Spinal cord (tissue), 10 donors: ENCODE measurements at places on chromosomes 6 and 20. TPM values are rescaled to one million over a fixed set of nuclear protein-coding genes. Genes with fewer than 3 reads are reported as not detected.

GRCh38 chr6:30006170-30007131 is 54.6 kb upstream of the POLR1H start:
- H3K4me3 ChIP-seq, result peak overlapping the region; percentile 26
- H3K27ac ChIP-seq, result no peak overlapping the region
- H3K27me3 ChIP-seq, result peaks cover 38% of the 10 kb centered on the region
- peaks cover 19% of the 10 kb centered on the region for H3K4me1 ChIP-seq

GRCh38 chr20:54103762-54104600 is 33.6 kb upstream of the BCAS1 start:
- H3K27me3 ChIP-seq, result no peaks in the 10 kb centered on the region
- H3K4me1 ChIP-seq, result no peaks in the 10 kb centered on the region
- no peak for DNase-seq
- no peaks in the 10 kb centered on the region for H3K36me3 ChIP-seq

GRCh38 chr20:58130581-58130980 is 97.9 kb downstream of the ANKRD60 start:
- no peak overlapping the region for H3K4me3 ChIP-seq
- peaks cover 57% of the 10 kb centered on the region for H3K4me1 ChIP-seq
- H3K36me3 ChIP-seq, result no peaks in the 10 kb centered on the region
- H3K27ac ChIP-seq, result peak overlapping the region; percentile 77
- peaks cover 2% of the 10 kb centered on the region for H3K27me3 ChIP-seq

DNA sequence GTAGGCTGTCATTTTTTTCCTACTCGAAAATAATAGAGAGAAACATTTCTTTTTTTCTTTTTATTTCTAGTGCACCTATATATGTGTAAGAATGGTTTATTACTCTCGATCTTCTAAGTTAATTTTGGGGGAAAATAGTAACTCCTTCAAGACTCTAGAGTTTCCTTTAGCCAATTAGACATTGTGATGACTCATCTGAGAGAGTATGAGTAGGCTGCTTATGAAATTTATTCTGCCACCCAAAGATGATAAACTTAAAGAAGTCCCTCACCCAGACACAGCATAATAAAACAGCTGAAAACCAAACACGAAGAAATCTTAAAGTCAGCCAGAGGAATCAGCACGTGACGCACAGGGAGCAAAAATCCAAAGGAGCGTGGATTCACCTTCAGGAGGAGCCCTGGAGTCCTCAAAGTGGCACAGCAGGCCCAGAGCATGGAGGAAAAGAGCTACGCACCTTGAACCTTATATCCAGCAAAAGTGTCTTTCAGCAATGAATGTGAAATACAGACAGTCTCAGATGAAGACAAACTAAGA is 81.9 kb downstream of the ERMARD start:
- H3K36me3 ChIP-seq, result no peaks in the 10 kb centered on the region
- DNase-seq, result no peak
- H3K4me1 ChIP-seq, result peaks cover 4% of the 10 kb centered on the region
- H3K4me3 ChIP-seq, result no peak overlapping the region
- no peak overlapping the region for H3K27ac ChIP-seq

HDGFL1 gene
- not detected for total RNA-seq

DNA sequence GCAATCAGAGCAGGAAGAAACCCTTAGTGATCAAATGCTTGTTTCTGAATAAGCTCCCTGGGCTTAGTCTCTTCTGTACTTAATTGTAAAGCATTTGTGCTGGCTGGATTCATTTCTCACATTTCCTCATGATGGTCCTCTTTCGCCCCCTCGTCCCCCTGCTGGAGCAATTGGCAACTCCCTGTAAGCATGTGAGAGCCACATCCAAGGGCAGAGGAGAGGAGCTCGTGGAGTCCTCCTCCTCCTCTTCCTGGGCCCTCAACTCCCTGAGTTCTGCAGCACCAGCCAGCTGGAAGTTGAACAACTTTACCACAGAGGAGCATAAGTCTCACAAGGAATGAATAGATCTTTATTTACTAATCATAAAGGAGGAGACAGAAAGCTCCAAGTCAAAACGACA is 12.6 kb downstream of the ANKEF1 start:
- H3K4me3 ChIP-seq, result no peak overlapping the region
- H3K27me3 ChIP-seq, result no peaks in the 10 kb centered on the region
- H3K27ac ChIP-seq, result no peak overlapping the region
- H3K4me1 ChIP-seq, result peaks cover 3% of the 10 kb centered on the region
- no peaks in the 10 kb centered on the region for H3K36me3 ChIP-seq

GRCh38 chr6:112839525-112839961 is 492.4 kb downstream of the RFPL4B start:
- no peak overlapping the region for H3K4me3 ChIP-seq
- no peak for DNase-seq
- H3K27ac ChIP-seq, result no peak overlapping the region
- no peaks in the 10 kb centered on the region for H3K36me3 ChIP-seq

PLEKHG1 gene
- 33.2 TPM for total RNA-seq

PRPH2 gene
- total RNA-seq, result 5.8 TPM

DNA sequence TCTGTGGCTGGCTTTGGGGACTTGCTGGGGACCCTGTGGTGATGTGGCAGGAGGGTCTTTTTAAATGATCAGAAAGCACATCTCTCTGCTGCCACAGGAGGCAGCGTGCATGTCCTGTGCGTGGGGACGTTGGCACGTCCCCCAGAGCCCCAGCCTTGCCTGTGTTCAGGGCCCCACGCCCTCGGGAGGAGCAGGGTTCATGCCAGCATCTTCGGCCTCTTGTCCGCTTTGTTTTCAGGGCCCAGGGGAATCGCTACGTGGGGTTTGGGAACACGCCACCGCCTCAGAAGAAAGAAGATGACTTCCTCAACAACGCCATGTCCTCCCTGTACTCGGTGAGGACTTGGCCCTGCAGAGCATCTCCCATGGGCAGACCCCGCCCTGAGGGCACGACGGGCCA is 6.0 kb downstream of the ARFGAP1 start:
- H3K4me1 ChIP-seq, result peaks cover 8% of the 10 kb centered on the region
- no peak overlapping the region for H3K4me3 ChIP-seq
- H3K36me3 ChIP-seq, result peaks cover 90% of the 10 kb centered on the region
- H3K27me3 ChIP-seq, result no peaks in the 10 kb centered on the region
- no peak for DNase-seq

DNA sequence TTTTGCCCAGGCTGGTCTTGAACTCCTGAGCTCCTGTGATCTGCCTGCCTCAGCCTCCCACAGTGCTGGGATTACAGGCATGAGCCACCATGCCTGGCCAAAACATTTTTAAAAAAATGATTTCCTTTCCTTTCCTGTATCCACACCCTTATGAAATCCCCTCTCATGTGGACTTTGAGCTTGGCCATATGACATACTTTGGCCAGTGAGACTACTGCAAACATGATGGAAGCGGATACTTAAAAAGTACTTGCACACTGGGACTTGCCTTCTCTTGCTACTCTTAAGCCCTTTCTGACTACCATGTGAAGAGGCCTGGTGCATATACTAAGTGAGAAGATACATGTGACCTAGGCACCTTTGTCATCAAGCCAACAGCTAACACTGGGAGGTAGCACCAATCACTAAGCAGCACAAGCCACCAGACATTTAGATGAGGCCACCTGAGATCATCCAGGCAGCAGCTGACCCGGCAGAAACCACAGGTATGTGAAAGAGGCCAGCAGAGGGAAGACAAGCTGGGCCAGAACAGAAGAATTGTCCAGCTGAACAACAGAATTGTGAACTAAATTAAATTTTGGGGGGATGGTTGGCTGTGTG is 78.5 kb upstream of the HDAC2 start:
- H3K4me3 ChIP-seq, result no peak overlapping the region
- peaks cover 2% of the 10 kb centered on the region for H3K4me1 ChIP-seq
- no peaks in the 10 kb centered on the region for H3K36me3 ChIP-seq
- no peak for DNase-seq
- H3K27ac ChIP-seq, result no peak overlapping the region

- DNase-seq, result no peak
- no peak overlapping the region for H3K27ac ChIP-seq
- no peaks in the 10 kb centered on the region for H3K27me3 ChIP-seq
- H3K4me1 ChIP-seq, result no peaks in the 10 kb centered on the region
- H3K4me3 ChIP-seq, result no peak overlapping the region
Measured at GRCh38 chr6:112827793-112828192, 480.7 kb downstream of the RFPL4B start.

MUCL3 gene
- total RNA-seq, result not detected

GRCh38 chr6:11427723-11428245 is 109.8 kb upstream of the TMEM170B start:
- H3K4me1 ChIP-seq, result peaks cover 3% of the 10 kb centered on the region
- no peaks in the 10 kb centered on the region for H3K27me3 ChIP-seq
- no peak overlapping the region for H3K27ac ChIP-seq
- DNase-seq, result no peak

SMOC2 gene
- total RNA-seq, result 96.0 TPM

HSPA12B gene
- 4.1 TPM for total RNA-seq
